ENCODE measurements at places on chromosomes 12 and 14.

DNA sequence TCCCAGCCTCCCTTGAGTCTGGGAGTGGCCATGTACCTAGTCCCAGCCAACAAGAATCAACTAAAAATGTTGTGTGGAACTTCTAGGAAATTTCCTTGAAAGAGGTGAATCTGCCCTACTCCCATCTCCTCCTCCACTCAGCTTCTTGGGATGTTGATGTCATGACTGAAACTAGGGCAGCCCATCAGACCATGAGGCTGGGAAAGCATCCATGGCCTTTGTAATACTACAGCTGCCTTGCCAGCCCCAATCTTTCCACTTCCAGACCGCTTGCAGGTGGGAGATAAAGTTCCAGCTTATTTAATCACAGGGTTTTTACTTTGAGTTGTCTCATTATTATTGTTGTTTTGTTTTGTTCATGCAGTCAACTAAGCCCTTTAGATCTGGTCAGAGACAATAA lies 170.3 kb upstream of the LMNTD1 start:
- no peak for DNase-seq

DNA sequence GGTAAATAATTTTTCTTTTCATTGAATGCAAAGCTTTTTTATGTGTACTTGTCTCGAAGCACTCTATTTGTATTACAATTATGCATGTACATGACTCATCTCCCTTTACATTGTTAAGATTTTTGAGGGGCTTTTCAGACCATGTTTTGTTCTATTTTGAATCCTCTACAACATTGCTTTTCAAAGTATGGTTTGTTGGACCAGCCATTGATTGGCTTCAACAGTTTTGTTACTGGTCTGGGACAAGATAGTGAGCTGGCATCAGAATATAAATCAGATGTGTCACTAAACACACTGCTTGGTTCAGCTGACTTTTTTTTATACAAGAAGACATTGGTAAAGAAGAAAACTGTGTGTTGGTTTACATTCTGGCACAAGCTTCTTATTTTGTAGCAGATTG lies 122.3 kb downstream of the MON2 start:
- DNase-seq = no peak

GRCh38 chr14:75361751-75362433 lies 65.9 kb upstream of the JDP2 start:
- no peak for DNase-seq

DNA sequence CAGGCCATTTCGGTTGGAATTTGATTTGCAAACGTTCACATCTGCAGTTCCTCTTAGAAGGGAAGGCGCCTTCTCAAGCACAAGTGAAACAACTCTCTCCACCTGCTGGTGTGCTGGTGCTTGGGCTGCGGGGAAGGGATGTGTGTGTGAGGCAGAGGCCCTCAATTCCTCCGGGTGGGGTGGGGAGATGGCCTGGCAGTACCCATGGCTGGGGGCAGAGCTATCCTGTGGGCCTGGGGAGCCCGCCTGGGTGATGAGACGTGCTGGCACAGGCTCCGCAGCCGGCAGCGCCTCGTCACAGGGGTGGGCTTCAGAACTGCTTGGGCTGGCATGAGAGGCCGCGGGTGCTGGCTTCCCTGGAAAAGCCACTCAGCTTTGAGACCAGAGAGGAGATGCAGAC lies 28.9 kb upstream of the TDRD9 start:
- DNase-seq = no peak

DNA sequence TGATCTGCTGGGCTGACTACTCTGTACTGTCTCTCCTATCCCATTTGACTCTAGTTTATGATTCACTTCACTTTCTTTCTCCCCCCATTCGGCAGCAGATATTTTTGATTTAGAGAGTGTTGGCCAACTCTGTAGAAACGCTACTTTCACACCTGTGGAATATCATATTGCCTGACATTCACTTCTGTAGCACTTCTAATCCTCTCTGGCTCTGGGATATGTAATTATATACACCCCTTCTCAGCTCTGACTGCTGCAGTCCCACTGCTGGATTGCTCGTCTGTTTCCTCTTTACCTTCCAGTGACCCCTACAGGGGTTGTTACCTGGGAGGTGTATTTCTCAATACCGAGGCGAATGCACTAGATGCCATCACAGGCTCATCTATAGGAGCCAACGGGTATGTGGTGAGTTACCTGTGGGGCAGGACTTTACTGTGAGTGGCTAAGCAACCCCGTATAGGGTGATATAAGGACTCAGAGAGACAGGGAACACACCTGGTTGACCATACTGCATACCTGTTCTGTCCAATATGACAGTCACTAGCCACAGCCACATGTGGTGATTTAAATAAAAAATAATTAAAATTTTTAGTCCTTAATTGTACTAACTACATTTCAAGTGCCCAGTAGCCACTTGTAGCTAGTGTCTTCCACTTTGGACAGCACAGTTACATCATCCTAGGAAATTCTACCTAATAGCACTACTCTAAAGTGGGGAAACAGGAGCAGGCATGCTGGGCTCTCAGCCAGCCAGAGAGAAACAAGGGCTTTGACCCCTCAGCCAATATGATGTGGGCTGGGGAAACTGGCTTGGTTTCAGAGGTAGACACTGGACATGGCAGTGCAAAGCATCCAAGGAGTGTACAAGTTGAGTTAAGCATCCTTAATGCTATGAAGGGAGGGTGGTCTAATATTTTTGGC lies 95.0 kb downstream of the C12orf75 start:
- DNase-seq = no peak

- no peak for DNase-seq
Observed at GRCh38 chr14:65446159-65446558, 33.6 kb downstream of the FUT8 start.

GRCh38 chr14:23409966-23410635 lies 2.0 kb upstream of the MYH6 start:
- no peak for DNase-seq

DNA sequence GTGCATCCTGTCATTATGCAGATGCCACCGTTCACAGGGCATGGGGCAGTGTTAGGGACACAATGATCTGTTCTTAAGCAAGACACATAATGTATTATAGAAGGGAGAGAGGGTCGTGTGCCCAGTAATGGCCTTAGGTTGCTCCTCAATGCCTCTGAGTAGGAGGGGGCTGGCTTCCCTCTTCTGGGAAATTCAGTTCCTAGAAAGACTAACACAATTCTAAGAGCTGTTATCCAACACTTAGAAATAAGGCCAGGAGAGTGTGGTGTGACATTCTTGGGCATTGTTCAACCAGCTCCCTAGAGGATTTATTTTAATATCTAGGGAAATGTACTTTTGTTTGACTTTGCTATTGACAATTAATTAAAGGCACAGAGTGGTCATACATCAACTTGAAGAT lies 118.5 kb downstream of the ADCK1 start:
- no peak for DNase-seq

DNA sequence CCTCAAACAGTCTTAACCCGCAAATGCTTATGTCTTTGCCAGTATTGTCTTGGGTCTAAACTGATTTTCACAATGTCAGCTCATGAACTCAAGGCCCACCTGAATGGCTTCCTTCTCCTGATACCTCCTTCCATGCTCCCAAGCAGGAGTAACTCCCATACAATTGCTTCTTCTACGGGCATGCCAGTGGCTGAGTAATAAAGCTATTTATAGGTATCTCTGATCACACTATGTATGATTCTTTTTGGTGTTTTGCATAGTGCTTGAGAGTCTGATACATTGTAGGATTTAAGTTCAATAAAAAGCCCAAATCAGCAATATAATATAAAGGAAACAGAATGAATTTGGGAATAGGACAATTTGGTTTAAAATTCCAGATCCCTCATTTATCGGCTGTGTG lies 235.0 kb upstream of the DCN start:
- DNase-seq = no peak

DNA sequence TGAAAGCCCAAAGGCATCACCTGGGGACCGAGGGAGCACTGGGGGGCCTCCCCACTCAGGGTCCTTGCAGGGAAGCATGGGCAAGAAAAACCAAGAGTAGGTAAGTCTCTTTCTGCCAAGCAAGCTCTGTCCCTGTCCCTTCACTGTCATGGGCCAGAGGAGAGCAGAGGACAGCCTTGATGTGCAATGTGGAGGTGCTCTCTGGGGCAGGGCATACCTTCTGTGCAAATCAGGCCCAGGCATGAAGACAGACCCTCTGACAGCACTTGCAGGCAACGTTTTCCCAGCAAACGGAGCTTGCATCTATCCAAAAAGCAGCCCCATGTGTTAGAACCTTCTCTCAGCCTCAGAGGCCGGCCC lies 192.5 kb upstream of the PWP1 start:
- no peak for DNase-seq
